ENCODE measurements at places on chromosomes 12 and 14.

DNA sequence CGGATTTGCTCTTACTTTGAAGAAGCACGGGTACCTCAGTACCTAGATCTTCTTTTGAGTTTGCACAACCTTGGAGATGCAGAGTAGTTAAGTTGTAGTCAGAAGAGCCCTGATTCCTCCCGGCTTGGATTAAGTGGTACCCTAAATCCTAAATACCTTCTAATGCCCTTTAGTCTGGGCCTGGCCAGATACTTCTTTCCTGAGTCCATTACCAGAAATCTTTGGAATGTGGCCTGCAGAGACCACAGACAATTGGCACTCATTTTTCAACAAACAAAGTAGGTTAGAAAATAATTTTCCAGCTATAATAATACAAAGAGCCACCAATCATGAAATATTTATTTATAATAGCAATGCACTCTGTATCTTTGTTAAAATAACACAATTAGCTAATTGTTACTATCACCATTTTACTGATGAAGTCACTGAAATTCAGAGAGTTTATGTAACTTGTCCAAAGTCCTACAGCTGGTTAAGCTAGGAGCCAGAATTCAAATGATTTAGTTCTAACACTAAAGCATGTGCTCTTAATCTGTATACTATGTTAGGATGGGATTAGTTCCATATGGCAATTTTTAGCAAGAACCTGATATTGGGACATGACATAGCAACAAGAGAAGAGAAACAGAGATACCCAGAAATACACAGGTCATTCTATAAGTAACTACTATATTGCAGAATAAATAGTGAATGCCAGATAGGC, 132.1 kb upstream of the PDZRN4 start:
- DNase-seq, result no peak

GRCh38 chr12:123268850-123269249, 2.8 kb downstream of the CDK2AP1 start:
- DNase-seq, result no peak

DNA sequence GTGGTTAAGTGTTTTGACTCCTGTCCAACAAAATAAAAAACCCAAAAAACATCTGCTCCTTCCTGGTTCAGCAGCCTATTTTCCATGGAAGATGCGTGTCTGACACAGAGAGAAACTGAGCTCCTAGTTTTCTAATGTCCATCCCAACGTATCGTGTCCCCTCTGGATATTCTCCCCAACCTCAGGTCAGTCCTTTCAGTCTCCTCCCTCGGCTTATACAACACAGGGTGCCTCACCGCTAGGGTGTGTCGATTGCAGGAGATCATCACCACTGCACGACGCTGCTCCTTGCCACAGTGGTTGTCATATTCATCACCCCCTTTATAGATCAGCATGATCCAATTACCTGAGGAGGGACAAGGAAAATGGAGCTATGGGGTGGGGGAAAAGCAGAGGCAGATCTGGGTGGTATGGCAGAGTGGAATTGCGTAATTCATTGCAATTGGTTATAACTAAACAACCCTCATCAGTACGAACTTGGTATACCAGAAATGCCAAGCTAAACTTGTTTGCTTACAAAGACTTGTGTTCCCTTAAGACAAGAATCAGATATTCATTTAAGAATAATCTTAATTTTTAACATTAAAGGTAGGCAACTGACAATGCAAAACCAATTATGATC, 5.8 kb downstream of the M6PR start:
- no peak for DNase-seq

DNA sequence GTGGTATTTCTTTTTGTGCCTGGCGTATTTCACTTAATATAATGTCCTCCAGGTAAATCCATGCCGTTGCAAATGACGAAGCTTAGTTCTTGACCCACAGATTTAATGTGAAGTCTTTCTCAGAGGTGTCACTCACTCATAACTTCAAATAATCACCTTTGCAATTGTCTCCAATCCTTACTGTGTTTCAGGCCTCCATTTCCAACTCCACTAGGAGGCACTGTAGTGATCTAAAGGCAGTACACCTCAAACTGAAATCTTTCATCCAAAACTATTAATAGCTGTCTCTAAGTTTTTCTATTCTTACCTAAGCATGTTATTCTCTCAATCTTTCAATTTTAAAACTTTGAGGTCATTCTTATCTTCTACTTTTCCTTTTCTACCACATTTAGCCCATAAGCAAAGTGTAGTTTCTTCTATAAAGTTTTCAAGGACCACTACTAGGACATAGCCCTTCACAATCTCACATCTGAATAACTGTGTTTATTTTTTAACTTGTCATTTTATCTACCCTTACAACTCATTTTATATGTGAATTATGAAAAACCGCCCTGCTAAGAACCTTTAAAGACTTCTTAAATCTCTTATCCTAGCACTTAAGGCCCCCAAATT, 25.5 kb upstream of the FBXO34 start:
- DNase-seq, result no peak

DNA sequence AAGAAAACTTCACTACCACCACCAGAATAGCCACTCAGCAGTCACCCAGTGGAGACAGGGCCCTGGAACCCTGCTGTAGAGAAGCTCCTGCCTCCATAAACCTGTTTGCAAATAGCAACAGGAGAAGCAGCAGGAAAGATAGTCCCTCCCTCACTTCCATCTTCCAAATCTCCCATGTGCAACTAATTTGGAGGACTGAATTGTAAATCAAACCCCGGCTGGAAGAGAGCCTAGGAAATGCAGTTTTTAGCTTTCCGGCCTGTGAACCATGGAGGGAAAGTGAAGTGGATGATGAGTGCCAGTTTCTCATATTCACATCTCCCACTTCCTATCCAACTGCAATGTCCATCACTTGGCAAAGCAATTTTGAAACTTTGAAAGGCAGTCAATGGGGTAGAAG, 167.2 kb upstream of the FRMD6 start:
- no peak for DNase-seq

GRCh38 chr12:125132698-125133400, 67.6 kb downstream of the AACS start:
- no peak for DNase-seq

GRCh38 chr12:45827974-45828373, 98.5 kb downstream of the ARID2 start:
- DNase-seq, result no peak

GRCh38 chr12:75959506-75959905, 72.1 kb downstream of the PHLDA1 start:
- no peak for DNase-seq

DNA sequence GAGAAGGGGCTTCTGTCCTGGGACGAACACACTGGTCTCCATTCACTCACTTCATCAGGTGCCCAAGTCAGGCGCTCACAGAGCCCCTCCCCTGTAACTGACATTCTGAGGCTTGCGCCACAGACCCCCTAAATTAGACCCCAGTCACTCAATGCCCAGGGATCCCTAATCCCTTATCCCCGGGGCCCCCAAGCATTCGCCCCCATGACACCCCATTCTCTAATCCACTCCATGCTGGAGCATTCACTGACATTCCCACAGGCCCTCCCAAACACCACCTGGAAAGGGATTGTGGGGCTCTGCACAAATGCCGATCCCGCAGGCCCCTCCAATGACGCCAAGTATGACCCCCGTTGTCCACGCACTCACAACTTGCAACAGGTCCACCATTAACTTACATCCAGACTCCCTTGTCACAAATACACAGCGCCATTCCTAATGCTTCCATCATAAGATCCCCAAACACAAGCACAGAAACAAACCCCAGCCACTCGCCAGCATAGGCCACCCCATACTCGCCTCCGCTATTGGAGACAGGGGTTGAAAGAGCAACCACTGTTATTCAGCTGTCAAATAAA, 1.5 kb downstream of the ZNF605 start:
- DNase-seq, result no peak

GRCh38 chr14:74265301-74265965, 26.2 kb downstream of the VSX2 start:
- DNase-seq, result no peak

GRCh38 chr14:58872061-58872460, 234.3 kb downstream of the DACT1 start:
- DNase-seq, result no peak

- DNase-seq, result no peak
Measured at GRCh38 chr14:105525861-105526775, at the start of gene TMEM121. Gene TMEM121 (plus strand): TSS chr14:105526583. CDS start chr14:105528835, 2,252 bp downstream.

DNA sequence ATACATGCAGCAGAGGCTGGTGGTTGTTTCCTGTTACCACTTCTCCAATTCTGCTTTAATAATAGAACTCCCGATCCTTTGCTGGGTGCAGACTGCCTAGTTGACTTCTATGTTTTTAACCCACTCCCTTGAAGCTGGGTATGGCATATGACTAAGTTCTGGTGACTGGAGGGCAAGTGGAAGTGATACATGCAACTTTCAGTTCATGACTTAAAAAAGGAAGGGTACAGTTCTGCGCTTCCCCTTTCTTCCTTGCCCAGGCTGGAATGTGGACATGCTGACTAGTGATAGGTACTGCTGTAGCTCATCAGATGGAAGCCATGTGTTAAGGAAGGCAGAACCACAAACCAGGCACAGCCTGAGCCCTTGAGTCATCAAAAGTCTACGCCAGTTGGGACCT, 2.4 kb upstream of the A2M start:
- DNase-seq, result no peak

DNA sequence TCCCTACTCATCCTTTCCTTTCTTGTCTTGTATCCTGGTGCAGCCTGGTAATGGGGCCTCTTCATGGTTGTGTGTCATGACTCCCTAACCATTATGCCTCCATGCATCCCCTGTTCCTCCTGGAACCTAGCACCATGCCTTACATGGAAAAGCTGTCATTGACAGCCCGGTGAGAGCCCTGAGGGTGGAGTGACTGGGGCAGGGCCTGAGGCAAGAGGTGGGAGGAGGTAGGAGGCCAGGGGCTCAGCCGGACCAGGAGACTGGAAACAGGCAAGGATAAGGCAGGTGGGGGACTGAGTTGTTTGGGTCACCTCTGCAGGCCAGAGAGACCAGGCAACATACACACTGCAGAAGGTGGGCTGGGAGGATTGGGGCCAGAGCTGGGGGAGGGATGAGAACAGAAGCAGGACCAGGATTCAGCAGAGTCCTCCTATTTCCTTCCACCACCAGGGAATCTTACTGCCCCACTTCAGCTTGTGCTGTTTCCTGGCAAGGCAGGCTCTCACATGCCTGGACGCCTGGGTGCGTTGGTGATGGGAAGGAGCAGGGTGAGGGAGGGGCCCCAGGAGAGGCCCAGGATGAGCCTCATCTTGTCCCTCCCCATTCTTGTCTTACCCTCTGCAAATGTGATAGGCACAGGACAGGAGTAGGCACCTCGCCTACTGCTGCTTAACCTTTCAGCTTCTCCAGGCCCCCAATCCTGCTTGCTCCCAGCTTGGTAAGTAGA, at the start of gene LTB4R2:
TSS of gene LTB4R2 (plus strand) at position 603 of the 727 bp plus-strand sequence. CDS start 525 bp downstream, outside the sequence.
- DNase-seq, result no peak

GRCh38 chr14:50055461-50056228, 60.7 kb downstream of the VCPKMT start:
- no peak for DNase-seq

GRCh38 chr12:89126712-89127111, 225.6 kb downstream of the DUSP6 start:
- DNase-seq, result no peak

DNA sequence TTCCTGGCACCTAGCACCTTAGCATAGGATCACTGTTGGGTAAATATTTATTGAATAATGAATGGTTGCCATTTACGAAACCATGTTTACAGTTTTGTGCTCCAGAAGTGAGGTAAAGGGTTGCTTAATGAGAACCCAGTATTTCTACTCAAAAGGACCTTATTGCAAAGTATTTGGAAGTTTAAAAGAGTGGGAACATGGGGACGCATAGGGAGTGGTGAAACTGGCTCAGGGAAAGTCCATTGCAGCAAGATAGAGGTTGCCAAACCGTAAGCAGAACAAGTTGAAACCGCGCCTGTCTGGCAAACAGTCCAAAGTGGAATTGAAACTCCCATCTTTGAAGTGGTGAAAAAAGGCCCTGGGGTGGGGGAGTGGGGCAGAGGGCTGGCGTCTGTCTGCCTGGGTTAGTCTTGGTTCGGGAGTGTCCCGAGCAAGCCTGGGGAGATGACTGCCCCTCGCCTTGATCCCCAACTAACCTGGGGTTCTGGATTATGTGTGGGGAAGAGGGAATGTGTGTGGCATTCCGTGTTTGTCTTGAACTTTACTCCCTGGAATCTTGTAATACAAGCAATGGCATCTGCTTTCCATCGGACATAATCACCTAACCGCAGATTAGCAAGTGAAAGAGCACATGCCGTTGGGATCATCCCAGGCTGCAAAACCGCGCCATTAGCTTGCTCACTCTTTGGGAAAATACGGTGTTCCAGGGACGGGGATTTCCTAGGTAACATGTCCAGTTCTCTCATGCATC, 7.2 kb downstream of the ALDH2 start:
- no peak for DNase-seq

Measured in stimulated activated CD4-positive, alpha-beta T cell treated with anti-CD3 and anti-CD28 coated beads, TNF-alpha, amount 100 ng/mL, for 4 hours (primary cell).